ENCODE measurements at places on chromosomes 5 and 9.

DNA sequence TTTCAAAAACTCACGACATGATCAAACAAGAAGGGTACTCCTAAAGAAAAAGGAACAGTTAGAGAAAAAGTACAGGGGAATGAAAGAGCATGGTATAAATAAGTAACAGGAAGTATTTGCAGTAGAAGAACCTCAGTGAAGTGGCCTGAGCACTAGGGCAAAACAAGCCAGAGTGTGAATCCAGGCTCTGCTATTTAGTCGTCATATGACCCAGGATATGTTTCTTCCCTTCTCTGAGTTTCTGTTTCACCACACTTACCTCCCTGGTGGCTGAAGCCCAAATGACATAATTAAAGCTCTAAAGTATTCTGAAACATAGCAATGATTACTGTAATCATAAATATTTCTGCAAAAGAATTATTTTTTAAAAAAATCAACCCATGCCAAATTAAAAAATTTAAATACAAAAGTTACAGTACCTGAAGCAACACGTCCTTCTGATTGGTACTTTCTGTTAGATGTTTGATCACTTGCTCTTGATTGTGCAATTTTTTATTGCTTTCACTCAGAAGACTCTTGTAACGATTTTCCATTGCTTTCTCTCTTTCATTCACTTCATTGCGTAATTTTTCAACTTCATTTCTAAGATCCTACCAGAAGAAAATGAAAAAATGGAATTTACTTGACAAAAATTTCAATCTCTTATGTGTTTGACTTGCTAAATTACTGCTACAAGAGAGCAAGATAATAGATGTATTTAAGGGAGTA, 88.9 kb downstream of the CDK5RAP2 start:
- no peak for DNase-seq

GRCh38 chr5:78603636-78604175, 44.9 kb downstream of the LHFPL2 start:
- no peak for DNase-seq

DNA sequence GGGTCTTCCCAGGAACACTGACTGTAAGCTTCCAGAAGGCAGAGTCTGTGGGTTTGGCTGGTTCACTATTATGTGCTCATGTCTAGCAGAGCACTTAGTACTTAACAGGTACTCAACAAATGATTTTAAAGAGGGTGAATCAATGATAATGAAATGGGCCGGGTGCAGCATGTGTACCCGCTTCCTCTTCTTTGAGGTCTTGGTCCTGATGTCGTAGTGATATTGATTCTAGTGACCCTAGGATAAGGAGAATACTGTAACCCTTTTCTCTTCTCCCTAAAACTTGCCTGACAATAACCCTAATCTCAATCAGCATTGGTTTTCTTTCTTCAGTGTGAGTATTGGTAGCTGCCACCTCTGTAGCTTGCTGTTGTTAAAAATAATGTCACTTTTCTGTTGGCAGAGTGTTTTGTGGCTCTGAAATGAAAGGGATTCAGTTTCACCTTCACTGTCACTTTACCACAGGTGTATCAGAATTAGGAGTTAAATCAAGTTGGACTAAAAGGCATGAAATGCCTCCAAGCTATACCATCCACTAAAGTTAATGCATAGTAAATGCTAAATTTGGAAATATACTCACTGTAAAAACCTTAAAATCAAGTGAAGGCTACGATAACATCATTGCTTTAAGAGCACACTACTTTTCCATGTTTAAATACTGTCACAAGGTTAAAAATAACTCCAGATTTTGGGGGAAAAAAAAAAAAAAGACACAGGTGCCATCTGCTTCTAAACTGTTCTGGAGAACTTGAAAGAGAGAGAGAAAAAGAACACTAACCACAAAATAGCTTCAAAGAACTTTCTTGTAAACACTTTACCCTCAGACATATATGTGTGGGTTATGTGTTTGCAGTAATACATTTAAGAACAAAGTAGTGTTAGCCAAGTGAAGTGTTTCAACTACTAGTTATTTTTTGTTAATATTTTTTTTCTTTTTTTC, 6.0 kb downstream of the CAMK4 start:
- no peak for DNase-seq

GRCh38 chr5:151224372-151224771, 480 bp upstream of the CCDC69 start:
- no peak for DNase-seq

- DNase-seq, result peak; percentile 22
Measured at GRCh38 chr9:114769624-114770023, 36.2 kb downstream of the TNFSF15 start.

- DNase-seq, result no peak
Measured at GRCh38 chr5:151720215-151720614, 33.5 kb upstream of the SPARC start.

- no peak for DNase-seq
Measured at GRCh38 chr9:92941861-92942260, 5.5 kb upstream of the FGD3 start.

- DNase-seq, result no peak
Measured at GRCh38 chr9:24572406-24572805, 26.7 kb upstream of the IZUMO3 start.

GRCh38 chr5:133293960-133294359, 242.1 kb downstream of the HSPA4 start:
- DNase-seq, result no peak

DNA sequence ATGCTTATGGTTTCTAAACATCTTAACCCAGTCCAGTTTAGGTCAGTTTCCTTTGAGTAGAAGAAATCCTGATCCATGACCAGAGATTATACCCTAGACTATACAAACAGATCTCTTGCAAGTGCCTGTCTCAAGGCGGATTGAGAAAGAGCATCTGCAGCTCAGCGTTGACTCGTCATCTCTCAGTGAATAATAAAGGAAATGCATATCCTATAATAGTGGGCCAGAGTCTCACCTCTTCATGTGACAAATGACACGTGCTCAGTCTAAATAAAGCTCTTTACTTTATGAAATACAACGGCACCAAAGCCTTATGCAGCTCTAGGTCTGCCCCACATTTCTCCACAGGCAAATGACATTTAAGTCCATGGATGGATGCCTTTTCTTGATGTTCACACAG, 179.4 kb upstream of the NR3C1 start:
- no peak for DNase-seq

DNA sequence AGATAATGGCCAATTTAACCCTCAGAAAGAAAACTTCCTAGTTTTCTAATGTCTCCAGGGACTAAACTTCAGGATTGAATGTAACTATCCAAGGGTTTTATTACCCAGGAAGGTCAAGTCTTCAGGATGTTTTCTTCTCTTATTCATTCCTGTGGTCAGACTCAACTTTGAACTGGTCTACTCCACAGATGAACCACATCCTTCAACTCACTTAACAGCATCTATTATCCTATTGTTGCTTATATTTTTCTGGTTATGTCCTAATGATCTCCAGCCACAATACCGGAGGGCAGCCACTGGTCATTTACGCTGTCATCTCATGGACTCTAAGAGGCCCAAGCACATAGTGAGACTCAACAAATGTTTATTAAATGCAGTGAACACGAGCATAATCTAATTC, 47.2 kb upstream of the LIFR start:
- peak; percentile 77 for DNase-seq

GRCh38 chr9:124038239-124038638, 26.7 kb downstream of the LHX2 start:
- DNase-seq, result peak; percentile 18
